ENCODE measurements at places on chromosomes 1 and 21.

DNA sequence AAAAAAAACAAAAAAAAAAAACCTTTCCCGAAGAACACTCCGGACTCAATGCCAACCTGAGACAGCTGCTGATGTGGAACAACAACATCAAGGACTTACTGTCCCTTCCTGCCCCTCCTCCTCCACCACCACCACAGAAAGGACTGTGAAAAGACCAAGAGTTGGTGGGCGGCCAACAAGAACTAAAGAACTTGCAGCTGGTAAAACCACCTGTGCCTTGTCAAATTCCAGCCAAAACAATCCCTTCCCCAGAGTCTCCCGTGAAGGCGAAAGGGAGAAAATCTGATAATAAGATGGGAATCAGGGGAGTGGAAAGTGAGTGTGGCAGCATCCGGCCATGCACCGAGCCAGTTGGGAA lies 88.9 kb downstream of the PROX1 start:
- no peak for DNase-seq

DNA sequence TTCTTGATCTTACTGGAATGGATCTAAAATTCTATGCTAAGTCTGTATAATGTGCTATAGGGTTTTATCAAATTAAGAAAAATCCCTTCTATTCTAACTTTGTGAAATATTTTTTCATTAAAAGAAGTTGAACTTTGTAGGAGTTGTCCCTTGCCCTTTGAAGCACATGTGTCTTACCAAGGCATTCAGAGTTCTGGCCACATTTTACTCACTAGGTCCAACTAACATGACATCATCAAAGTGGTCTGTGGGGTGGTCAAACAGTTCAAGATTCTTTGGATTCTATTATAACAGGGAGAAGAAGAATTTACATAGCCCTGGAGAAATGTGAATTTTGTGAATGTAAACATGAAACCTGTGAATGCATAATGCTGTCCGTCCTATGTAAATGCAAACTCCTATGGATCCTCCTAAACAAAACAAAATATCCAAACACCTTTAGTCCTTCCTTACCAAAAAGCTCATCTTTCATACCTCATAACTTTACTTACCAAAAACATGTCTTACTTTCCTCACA lies 88.7 kb downstream of the EBNA1BP2 start:
- no peak for DNase-seq

- no peak for DNase-seq
Measured at GRCh38 chr1:222167111-222167510, 380.8 kb downstream of the HHIPL2 start.

- DNase-seq: no peak
Measured at GRCh38 chr1:54528613-54529012, 19.4 kb upstream of the ACOT11 start.

GRCh38 chr1:75342786-75343185 lies 208.6 kb downstream of the LHX8 start:
- DNase-seq: no peak

DNA sequence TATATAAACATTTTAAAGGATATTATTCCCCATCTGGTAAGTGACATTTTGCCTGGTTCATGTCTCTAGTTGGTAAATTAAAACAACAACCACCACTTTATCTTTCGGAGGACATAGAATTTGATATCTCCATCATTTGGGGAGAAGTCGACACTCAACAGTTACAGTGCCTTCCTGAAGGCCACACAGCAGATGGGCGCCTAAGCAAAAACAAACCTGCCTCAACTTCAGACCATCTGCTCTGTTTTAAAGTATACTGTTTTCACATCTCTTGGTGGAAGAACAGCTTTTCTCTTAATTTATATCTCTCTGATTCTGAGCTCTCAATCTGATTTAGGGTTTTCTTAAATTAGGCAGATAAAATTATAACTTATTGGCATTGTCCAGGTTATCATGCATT lies 282.2 kb downstream of the RYR2 start:
- DNase-seq: no peak

- no peak for DNase-seq
Measured at GRCh38 chr1:41456847-41457540, 27.5 kb downstream of the EDN2 start.

- DNase-seq: no peak
Measured at GRCh38 chr1:14300991-14301703, 297.3 kb upstream of the KAZN start.

GRCh38 chr1:78171736-78172590 lies 126.2 kb downstream of the GIPC2 start:
- no peak for DNase-seq

DNA sequence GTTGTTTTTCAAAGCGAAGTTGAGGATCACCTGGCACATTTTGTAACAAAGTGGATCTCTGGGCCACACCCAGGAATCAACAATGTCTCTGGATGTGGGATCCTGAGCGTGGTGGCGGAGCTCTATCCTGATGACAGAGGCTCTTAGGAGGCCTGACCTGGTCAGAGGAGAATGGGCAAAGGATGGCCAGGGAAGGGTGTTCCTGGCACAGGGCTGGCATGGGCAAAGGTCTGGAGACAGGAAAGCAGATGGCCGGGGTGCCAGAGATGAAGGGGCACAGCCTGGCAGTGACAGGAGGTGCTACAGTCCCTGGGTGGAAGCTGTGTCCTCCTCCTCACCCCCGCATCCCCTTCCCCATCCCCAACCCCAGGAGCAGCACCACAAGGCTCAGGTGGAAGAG lies 20.0 kb upstream of the MFN2 start:
- DNase-seq: no peak

GRCh38 chr1:228279011-228279721 lies 71.3 kb downstream of the OBSCN start:
- no peak for DNase-seq

DNA sequence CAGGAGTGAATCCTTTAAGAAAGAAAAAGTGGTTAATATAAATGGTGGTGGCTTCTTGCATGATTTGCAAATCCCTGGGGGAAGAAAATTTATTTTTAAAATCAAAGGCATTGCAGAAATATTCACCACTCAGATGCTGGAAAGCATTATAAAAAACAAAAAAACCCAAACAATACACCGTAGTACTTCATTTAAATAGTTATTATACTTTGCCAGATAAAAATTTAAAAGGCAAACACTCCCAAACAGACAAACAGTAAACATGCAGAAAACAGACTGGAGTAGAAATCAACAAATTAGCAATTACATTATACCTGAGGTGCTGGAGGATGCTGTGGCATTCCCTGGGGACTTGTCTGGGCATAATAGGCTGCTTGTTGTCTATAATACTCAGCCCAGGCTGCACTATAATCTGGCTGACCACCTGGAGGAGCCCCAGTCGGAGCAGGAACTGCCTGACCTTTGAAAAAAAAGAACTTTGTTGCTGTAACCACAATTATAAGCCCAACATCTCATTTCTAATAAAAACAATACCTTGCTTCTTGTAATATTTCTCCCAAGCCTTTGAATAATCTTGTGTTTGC lies 29.9 kb downstream of the FUBP1 start:
- no peak for DNase-seq

GRCh38 chr1:156746406-156746727 lies 5.1 kb downstream of the HDGF start:
- DNase-seq: no peak

DNA sequence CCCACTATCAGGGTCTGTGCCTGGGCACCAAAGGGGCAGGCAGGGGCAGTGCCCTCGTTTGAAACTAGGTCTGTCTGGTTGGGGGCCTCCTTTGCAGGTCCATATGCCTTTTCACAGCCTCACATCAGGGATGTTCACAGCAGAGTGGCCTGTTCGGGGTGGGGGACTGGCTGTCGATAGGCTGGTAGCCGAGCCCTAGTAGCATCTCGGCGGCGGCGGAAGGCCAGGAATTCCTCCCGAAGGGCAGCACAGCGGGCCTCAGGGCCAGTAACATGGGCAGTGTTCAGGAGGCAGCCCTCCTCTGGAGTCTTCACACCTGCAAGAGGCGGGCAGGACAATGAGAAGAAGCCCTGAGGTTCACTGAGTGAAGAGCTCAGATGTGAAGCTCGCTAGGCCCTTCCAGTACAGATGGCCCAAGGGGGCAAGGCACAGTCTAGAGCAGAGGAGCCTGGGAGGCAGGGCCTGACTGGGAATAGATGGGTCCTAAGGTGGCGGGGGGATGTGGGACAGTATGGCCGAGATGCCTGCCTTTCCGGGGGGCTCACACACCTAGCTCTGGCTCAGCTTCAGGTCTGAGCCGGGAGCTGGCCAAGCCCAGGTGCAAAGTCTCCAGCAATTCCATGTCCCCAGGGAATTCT lies 2.0 kb upstream of the TAGLN2 start:
- no peak for DNase-seq

GRCh38 chr1:108082738-108083562 lies 117.2 kb downstream of the SLC25A24 start:
- DNase-seq: no peak

GRCh38 chr1:53350853-53351767 lies 23.2 kb upstream of the LRP8 start:
- DNase-seq: no peak

DNA sequence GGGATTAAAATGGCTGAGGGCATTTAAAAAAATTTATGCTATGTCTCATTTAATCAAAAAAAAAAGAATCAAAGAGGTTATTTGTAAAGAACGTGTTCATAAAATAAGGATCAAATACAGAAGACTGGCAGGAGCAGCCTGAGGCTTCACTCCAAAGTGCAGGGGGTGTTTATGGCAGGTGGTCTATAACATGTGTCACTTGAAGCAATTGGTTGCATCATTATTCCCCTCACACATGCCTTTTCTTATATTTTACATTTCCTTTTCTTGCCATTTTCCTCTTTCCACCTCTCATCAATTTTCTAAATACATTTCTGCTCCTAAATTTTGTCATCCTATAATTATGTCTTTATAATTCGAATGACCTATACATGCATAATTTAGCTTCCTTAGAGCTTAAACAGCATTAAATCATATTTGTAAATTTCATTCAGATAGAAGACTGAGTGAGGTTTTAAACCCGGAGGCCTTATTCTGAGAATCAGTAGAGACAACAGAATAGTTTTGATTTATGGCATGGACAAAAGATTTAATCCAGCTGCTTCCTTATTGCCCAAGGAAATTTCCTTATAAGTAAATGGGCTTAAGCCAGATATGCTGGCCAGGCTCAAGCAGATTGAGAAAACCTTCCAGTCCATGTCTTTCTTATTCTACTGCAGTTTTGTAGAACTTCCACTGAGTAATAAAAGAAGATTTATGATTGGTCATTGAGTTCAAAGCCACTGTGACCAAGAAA lies 322.8 kb downstream of the TGFB2 start:
- DNase-seq: no peak

GRCh38 chr1:234322979-234323378 lies 50.3 kb upstream of the COA6 start:
- DNase-seq: no peak
